ENCODE measurements at places on chromosomes 7 and 10. TPM values are rescaled to one million over a fixed set of nuclear protein-coding genes. Genes with fewer than 3 reads are reported as not detected.

DNA sequence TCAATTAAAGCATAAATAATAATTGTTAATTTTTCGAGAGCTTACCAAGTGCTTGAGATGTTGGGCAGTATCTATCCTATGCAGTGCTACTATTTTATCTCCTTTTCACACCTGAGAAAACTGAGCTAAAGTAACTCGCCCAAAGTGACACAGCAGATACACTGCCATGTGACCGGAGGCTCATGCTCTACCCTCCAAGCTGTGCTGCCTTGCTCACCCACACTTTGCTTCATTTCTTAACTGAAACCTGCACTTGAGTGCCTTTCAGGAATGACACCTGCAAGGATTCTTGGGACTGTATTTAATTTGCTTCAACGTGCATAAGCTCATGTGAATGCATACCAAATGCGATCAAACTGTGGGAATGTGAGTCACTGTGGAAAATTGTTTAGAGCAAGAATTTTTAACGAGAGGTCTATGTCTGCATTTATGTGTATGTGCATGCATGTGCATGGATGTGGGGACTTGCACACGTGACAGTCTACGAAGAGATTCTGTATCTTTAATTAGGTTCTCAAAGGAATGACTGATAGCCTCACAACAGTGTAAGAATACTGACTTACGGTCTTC is 119.2 kb downstream of the ADCYAP1R1 start:
- no peak for DNase-seq

DNA sequence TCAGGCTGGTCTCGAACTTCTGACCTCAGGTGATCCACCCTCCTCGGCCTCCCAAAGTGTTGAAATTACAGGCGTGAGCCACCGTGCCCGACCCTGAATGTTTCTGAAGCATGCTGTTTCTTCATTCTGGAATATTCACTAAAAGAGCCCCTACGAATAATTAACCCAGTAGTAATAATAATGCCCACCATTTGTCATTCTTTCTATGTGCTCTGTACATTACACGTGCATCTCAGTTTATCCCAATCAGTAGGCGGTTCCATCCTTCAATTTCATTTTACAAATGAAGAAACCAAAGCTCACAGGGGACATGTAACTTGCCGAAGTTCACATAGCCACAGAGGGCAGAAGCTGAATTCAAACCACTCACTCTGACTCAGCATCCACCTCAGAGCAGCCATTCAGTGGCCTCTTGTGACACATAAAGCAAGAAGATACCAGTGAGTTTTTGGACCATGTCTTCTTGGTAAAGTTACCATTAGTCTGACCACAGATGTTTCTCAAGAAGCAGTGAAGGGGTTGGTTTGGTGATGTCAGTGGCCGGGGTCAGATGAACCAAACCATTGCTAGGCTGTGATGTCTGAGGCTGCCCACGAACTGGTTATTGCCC is 71.9 kb upstream of the DUSP5 start:
- DNase-seq: peak; percentile 36

TFR2 gene
- total RNA-seq: 0.26 TPM

DNA sequence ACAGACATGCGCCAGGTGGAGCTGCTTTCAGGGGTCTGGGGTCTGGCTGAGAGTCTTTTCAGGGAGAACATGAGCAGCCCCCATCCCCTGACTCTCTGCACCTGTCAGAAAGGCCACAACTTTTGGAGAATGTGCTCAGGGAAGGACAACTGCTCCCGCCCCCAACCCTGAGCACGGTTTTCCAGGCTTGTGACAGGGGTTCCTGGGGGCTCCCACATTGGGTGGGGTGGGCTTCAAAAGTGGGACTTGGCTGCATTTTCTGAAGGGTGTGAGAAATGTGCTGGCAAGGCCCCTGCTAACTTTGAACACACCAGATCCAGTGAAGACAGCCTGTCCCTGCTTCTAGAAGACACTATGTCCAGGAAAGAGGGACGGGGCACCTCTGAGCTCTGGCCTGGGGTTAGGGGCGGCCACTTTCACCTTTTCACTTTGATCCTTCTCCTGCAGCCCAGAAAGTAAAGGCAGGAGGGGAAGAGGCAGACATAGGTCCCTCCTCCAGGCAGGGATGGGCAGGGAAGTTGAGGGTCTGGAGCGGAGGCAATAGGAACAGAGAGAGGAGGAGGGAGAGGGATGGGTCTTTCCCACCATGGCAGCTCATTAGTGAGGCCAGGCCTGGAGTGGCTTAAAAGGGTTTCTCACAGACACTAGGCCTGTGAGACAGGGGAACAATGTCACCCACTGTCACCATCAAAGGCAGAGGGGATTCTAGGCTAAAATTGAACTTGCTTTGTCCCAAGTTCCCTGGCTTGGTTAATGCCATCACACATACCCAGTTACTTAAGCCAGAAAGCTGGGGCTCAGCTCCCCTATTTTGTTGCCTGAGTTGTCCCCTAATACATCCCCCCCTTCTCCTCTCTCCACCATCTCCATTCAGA is 1.5 kb downstream of the KCP start:
- DNase-seq: no peak

- no peak for DNase-seq
Measured at GRCh38 chr10:32263300-32263699, 83.7 kb downstream of the EPC1 start.

GRCh38 chr7:96497567-96497966 is 175.7 kb upstream of the SLC25A13 start:
- DNase-seq: no peak

VPS50 gene
- 26.0 TPM for total RNA-seq

CTAGE8 gene
- 0.13 TPM for total RNA-seq

CYP26A1 gene
- 0.63 TPM for total RNA-seq

GHRHR gene
- not detected for total RNA-seq

DNA sequence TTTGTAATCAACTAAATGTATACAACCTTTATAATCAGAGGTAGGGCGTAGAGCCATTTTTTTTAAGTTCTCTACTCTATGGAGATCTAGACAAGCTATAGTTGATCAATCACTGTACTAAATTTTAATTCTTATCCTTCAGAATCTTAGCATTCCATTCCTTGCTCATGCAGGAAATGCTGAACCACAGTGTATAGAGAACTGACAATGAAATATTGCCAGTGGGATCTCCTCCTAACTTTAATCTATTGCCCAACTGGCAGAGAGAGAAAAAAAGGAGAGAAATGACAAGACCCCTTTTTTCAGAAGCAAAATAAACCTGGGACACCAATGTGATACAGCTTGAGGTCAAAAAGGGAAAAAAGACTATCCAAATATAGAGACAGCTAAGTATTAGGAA is 26.4 kb upstream of the PPP3CB start:
- no peak for DNase-seq

DNA sequence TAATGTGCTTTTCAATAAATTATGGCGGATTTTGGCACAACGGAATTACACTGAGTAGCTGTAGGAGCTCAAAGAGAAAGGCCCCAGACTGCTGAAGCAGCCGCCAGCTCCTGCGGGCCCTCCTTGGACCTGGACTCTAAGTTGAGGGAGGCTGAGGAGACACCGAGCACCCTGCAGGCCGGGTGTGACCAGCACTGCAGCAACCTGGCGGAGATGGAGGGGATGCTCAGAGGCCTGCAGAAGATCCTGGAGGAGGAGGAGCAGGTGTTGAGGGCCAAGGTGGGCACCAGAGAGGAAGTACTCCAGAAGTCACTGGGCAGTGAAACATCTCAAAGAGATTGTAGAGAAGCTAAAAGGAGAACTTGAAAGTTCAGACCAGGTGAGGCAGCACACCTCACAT is 33.0 kb upstream of the POM121L12 start:
- DNase-seq: no peak

DNA sequence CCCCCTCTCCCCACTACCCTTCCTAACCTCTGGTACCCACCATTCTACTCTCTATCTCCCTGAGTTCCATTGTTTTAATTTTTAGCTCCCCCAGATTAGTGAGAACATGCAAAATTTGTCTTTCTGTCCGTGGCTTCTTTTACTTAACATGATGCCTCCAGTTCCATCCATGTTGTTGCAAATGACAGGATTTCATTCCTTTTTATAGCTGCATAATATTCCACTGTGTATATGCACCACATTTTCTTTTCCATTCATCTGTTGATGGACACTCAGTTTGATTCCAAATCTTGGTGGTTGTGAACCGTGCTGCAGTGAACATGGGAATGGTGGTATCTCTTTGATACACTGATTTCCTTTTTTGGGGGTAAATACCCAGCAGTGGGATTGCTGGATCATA is 22.0 kb downstream of the DENND10 start:
- no peak for DNase-seq

- DNase-seq: no peak
Measured at GRCh38 chr7:39516498-39516897, 49.7 kb upstream of the YAE1 start.

WEE2 gene
- total RNA-seq: 0.13 TPM

RAB19 gene
- not detected for total RNA-seq

DNA sequence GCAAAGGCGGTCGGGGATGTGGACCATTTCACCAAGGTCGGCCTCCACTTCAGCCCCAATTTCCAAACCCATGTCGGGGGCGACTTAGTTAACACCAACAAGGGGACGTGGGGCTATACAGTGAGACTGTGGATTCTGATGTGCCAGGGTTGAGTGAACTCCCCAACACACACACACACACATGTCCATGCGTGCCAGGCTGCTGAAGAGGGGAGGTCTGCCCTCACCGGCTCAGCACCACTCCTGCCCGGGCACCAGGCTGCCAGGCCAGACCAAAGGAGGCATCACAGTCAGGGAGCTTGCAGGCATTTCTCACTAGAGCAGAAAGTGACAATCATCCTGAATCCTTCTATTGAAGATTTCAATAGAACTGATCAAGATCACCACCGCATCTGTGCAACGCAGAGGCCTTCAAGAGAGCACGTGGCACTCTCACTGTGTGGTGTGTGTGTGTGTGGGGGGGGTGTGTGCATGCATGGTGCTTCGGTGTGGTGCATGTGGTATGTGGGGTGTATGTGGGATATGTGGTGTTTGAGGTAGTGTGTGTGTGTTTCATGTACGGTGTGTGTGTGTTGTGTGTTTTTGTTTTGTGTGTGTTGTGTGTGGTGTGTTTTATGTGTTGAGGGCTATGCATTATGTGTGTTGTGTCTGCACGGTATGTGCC is 403.5 kb upstream of the RNF32 start:
- no peak for DNase-seq

- no peak for DNase-seq
Measured at GRCh38 chr10:11232222-11232961, 214.7 kb downstream of the CELF2 start.
